Daoy (cell line): ENCODE measurements at places on chromosomes 5 and 9. TPM values are rescaled to one million over a fixed set of nuclear protein-coding genes. Genes with fewer than 3 reads are reported as not detected.

Gene SLCO6A1
- total RNA-seq: 0.48 TPM in 1 of 2 replicates, not detected in the other

Gene SLC46A2
- not detected in 2 replicates for total RNA-seq

- DNase-seq: no peak
Measured at GRCh38 chr5:102916109-102916508, 161.0 kb downstream of the PAM start.

GRCh38 chr5:32678472-32678871 is 32.6 kb upstream of the NPR3 start:
- no peak for DNase-seq

DNA sequence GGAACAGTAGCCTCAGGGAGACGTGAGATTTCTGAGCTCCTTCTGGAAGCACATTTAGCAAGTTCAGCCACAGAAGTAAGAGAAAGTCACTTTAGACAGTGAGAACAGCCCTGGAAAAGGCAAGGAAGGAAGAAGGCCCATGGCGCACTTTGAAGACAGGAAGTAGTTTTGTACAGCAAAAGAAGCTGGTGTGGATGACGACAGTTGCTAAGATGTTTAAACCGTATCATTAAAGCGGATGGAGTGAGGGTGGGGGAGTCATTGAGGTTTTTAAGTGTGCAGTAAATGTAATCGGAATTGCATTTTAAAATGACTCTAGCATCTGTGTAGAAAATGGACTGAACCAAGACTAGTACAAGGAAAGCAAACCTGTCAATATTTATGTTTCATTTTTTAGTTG is 15.3 kb upstream of the TRPM3 start:
- no peak for DNase-seq

DNA sequence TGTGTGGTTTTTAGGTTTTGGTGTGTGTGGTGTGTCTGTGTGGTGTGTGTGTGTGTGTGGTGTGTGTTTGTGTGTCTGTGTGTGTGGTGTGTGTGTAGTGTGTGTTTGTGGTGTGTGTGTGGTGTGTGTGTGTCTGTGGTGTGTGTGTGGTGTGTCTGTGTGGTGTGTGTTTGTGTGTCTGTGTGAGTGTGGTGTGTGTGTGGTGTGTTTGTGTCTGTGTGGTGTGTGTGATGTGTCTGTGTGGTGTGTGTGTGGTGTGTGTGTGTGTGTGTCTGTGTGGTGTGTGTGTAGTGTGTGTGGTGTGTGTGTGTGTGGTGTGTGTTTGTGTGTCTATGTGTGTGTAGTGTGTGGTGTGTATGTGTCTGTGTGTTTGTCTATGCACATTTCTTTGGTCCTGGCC is 25.0 kb upstream of the NKD2 start:
- no peak for DNase-seq

DNA sequence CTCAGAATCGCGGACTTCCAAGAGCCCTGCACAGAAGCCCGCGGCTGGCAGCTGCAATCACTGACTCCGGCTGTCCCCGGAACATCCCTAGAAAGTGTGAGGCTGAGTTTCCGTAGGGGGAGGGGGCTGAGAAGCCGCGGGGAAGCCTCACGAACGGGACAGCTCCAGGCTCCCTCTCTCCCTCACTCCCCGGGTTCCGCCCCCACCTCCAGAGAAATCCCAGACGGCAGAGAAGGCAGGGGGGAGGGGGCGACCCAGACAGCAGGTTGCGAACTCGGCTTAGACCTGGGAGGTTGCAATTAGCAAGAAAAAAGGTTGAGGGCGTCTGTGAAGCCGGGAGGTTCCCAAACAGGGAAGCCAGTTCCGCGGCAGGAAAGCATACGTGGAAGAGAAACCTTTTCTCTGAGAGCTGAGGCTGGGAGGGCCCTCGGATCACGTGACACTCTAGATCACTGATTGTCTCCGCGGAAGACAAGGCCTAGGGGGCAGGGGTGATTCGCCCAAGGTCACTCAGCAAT is 73.8 kb upstream of the CPLX2 start:
- DNase-seq: peak; percentile 37

GRCh38 chr9:18608371-18608770 is 134.4 kb downstream of the ADAMTSL1 start:
- no peak for DNase-seq

DNA sequence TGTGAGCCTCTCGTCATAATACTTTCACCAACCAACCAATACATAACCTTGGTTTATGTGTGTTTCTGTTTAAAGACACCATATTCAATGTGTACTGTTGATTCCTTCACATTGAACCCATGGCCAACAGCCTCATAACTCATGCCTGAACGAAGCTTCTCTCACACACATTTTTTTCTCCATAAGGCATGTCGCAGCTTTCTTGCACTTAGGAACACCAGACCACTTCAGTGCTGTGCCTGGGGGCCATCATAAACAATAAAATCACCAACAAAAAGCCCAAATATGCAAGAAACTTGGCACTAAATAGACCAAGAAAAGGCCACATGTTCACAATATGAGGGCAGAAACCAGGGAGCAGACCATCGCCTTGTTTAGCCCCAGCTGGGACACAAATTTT is 192.2 kb downstream of the ROR2 start:
- no peak for DNase-seq
